ENCODE measurements at places on chromosomes 11 and 22.

- DNase-seq = no peak
Measured at GRCh38 chr11:96340555-96340885, 2.5 kb downstream of the MAML2 start.

- DNase-seq = no peak
Measured at GRCh38 chr22:42188808-42189447, 58.3 kb upstream of the CYP2D6 start.

GRCh38 chr22:40342521-40342920, 3.8 kb upstream of the ADSL start:
- no peak for DNase-seq

DNA sequence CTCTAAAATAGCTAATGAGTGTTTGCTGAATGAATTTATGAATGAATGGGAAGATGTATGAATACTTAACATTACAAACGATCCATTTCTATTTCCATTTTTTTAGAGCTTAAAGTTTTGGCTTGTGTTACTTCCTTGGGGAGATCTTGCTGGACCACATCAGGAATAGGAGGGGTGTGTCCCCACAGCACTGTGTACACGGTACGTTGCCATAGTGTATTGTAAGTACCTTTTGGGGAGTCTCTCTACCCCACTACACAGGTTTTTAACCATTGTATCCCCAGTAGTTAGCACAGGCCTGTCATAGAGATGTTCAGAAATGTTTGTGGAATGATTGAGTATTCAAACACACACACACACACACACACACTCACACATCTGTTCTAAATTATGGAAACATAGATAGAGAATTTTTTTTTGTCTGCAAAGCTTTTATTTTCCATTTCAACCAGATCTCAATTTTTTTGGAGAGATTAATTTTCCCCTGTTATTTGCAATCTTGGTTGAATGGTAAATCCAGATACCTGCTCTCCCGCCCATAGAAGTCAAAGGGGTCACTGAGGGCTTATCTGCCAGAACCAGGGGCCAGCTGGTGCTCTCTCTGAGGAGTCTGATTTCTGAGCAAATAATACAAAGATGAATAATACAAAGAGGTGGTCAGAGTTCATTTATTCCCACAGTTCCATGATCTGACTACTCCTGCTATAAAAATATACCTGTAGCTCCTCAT, 471.0 kb downstream of the INSC start:
- DNase-seq = no peak

DNA sequence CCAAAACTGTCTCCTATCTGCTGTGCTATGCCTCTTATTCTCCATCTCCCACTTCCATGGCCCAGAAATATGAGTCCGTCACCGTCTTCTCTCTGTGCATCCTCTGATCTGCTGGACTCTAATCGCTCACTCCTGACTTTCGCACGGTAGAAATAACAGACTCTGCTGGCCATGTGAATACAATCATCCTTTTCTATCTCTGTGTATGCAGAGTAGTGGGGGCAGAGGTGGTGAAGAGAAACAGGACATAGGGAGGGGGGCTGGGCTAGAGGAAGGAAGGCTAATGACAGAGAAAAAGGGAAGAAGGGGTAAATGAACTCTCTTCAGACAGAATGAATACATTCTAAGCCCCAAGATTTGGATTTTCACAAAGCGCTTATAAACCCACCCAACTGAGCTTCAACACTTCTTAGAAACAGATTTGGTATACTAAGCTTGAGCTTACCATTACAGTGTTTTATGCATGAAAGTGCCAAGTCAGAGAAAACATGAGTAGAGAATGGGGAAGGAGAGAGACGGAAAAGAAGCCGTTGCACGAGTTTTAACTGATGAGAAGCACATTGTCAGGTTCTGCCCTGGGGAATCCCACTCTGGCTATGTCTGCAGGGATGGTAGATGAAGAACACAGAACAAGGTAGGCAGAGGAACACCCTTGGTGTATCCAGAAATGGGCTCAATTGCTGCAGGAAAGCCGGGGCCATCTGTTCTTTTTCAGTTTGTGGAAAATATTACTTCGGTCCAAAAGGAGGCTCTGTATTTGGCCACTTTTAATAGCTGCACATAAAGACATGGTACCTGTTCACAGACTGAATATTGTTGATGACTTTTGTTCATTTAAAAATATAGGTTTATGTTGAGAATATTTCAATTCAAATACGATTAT, 324.7 kb downstream of the ETS1 start:
- no peak for DNase-seq

DNA sequence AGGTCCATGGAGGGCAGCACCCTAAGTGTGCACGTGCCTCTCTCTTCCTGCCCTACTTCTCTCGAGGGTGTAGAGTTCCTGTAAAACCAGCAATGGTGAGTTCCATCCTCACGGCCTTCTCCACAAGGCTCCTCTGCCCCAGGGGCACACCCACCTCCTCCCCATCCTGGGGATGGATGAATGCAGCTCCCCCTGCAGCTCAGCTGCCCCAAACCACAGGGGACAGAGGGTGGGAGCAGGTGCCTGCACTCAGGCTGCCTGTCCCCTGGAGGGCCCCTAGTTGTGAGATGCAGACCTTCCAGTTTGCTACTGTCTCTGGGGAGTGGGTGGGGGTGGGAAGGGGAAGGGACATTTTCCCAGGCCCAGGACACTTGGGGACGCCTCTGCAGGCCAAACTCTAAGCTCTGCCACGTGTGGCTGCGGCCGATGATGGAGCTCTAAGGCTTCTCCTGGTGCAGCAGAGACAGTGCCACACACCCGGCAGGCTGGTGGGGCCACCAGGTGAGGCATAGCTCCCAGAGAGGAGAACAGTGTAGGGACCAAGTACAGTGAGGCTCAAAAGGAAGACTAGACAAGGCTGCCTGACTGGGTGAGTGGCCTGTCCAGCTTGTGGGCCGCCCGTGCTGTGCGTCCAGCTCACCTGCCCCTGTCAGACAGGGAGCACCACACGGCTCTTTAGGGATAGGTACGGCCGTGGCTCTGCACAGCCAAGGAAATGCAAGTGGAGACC, 540.9 kb downstream of the TBC1D22A start:
- no peak for DNase-seq

DNA sequence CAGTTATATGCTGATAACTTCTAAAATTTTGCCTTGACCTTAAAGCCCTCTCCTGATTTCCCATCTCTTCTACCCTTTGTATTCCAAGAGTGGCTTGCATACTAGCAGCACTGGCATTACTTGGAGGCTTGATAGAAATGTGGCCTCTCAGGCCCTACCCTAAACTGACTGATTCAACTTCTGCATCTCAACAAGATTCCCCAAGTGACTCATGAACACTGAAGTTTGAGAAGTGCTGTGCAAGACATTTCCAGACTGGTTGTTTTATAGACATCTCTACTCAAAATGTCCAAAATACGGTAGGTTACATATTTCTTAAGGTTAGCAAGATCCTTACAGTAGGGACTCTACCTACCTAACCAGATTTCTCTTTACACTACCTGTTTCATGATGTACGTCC, 48.6 kb downstream of the SESN3 start:
- DNase-seq = no peak

- no peak for DNase-seq
Measured at GRCh38 chr11:78657441-78657840, 82.8 kb upstream of the NARS2 start.

DNA sequence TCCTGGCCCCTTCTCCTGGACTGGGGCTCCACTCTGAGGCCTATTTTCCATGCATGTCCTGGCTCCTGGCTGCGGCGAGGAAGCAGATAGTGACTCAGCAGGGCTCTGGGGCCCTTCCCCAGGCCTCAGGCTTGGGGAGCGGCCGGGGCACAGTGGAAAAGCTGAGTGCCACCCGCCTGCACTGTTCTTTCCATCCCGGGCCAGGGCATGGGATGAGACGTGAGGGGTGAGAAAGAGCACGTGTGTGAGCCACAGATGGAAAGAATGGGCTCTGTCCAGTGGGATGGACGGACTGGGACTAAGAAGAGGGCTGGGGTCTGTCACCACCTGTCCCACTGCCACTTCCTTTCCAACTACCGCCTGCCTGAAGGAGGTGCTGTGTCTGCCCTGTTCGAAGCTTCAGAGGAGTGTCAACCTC, 12.8 kb downstream of the SLC37A2 start:
- DNase-seq = no peak

DNA sequence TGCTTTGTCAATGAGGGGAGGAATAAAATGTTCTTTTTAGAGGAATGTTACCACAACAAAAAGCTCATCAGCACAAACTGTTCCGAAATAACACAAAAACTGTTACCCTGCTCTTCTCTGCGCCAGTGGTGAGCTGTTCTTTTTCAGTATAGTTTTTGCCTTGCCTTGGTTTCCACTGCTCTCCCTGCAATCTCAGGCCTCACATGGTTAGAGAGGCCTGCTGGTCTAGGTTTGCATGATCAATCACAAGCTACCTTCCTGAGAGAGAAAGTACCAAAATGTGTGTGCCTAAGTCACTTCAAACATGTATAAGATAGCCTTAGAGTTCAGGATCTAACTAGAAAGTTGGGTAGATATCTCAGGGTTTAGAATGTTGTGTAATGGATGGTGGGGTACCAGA, 114.6 kb downstream of the STIM1 start:
- peak; percentile 43 for DNase-seq

- DNase-seq = no peak
Measured at GRCh38 chr11:108672786-108673185, 7.9 kb downstream of the DDX10 start.

DNA sequence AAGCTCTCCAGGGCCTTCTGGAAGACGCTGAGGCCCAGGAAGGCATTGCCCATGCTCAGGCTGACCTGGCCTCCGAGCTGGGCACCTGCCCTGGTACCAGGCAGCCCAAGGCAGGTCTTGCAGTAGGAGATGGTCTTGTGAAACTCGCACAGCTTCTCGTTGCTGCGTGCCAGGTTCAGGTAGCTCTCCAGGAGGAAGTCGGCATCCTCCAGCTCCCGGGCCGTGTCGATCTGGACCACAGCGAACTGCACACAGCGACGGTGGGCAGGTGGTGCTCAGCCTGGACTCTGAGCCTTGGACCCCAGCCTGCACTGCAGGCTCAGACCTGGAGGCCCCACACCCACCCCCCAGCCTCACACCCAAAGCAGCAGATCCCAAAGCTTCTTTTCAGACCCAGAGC, 1.0 kb downstream of the RAPSN start:
- no peak for DNase-seq

DNA sequence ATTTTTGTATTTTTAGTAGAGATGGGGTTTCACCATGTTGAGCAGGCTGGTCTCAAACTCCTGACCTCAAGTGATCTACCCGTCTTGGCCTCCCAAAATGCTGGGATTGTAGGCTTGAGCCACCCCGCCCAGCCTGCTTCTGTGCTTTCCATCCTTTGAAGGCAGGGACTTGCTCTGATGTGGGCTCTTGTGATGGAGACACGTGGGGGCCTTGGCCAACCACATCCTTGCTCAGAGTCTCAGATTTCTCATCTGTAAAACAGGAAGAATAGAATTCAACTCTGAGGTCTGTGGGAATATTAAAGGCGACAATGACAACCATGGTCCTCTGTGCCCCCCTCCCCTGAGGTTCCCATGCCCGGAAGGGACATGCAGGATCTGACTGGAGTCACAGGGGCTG, 3.8 kb upstream of the GGA1 start:
- peak; percentile 49 for DNase-seq

GRCh38 chr11:112748713-112749543, 212.3 kb upstream of the NCAM1 start:
- no peak for DNase-seq

DNA sequence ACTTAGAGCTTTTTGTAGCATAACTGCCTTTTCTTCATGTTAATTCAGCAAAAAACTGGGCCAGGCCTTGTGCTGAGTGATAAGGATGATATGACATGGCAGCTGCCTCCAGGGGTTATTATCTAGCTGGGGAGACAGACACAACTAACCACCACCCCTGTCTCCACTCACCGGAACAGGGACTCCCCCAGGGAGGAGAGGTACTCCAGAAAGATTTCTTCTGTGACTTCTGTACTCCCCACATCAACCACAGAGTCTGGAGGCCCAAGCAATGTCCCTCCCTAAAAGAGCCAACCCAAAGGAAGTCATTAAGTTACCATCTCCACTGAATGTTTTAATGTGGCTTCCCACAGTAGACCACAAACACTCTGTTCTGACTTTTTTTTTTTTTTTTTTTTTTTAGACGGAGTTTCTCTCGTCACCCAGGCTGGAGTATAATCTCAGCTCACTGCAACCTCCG, 14.3 kb upstream of the PMM1 start:
- peak; percentile 76 for DNase-seq

DNA sequence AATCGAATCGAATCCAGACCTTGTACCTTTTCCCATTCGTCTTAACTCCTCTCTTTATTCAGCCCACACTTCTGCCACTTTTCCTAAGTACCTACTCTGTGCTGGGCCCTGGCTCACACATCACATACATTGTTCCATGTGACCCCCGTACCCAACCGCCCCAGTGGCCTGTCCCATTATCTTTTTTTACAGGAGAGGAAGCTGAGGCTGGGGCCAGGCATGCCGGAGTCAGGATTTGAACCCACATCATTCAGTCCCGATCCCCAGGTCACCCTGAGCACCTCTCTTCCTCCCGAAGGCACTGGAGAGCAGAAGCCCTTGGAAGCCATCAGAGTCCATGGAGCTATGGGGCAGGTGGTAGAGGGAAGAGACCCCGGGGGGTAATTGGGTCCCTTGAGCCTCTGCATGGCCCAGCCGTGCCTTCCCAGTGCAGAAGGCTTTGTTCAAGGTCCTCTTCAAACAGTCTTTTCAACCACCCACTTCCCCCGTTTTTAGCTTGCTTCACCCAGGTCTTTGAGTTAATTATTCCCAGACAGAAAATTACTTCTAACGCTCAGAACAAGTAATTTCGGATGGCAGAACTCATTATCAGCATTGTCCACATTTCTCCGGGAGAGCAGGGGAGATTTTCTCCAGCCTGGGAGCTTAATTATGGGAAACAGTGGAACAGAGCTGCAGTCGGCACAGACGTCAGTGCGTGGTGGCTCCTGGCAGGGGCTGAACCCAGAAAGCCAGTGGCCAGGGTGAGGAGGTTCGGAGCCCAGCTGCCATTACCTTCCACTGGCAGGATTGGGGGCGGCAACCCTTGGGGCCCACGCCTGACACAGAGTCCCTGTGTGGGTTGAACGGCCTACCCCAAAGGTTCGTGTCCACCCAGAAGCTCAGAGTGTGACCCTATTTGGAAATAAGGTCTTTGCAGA, 82.4 kb upstream of the RTL6 start:
- no peak for DNase-seq

GRCh38 chr11:119737366-119738058, 8.5 kb upstream of the NECTIN1 start:
- DNase-seq = no peak

- DNase-seq = no peak
Measured at GRCh38 chr11:29518389-29519174, 498.2 kb downstream of the KCNA4 start.

DNA sequence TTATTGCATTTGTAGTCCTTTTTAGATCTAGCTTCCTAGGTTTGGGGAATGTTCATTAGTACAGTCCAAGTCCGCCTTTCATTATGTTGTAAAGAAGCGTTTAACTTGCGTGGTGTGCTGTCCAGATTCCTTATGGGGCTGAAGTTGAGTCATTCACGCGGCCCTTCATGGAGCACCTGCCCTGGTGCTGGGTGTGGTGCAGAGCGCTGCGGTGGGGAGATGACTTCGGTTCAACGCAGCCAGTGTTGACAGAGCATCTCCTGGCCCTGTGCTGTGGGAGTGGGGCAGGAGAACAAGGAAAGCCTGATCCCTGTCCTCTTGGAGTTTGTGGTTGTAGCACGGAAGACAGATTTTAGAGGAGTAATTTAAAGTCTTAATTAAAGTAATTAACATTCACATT, 152.0 kb downstream of the TBC1D22A start:
- DNase-seq = no peak
